ENCODE measurements at places on chromosomes 3 and 15.

DNA sequence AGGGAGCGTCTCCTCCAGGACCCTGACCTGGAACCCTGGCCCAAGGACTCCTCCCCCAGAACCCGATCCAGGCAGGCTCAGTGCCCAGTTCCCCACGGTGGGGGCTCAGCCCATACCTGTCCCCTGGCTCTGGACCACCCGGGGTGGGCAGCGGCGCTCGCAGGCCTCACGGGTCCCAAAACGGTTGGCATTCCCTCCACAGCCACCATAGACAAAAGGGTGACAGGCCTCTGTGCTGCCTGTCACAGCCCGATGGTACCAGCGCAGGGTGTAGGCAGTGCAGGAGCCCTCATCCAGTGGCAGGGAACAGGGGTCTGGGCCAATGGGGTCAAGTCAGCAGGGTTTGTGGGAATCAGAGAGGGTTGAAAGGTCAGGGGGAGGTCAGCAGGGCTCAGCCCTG lies 1.1 kb upstream of the UCN2 start:
- DNase-seq = no peak

DNA sequence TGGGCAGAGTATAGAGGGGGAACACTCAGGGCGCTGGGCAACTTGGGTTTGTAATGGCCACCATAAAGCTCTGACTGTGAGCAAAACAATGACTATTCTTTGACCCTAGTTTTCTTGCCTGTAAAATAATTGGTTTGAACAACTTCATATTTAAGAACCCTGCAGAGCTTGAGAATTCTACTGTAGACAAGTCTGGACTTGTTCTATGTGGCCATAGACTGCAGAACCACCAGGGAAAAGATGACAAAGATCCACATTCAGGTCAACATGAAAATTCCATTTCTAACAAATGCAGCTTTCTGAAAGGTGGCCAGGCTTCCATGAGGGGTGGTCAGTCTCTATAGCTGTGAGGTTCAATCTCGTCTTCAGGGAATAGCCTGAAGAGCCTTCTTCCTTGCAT lies 239.4 kb upstream of the LRRN1 start:
- DNase-seq = no peak

- no peak for DNase-seq
Measured at GRCh38 chr3:173932624-173933023, 535.1 kb downstream of the NLGN1 start.

GRCh38 chr3:15492847-15493360 lies 28.6 kb downstream of the COLQ start:
- no peak for DNase-seq

- DNase-seq = no peak
Measured at GRCh38 chr3:190265126-190265525, 57.1 kb downstream of the CLDN1 start.

- DNase-seq = no peak
Measured at GRCh38 chr15:69529961-69530633, 77.5 kb downstream of the RPLP1 start.

GRCh38 chr3:153658136-153658535 lies 463.1 kb upstream of the ARHGEF26 start:
- no peak for DNase-seq

GRCh38 chr15:60916032-60916678 lies 312.9 kb downstream of the RORA start:
- DNase-seq = no peak

GRCh38 chr15:35674873-35675781 lies 129.2 kb upstream of the DPH6 start:
- DNase-seq = no peak

- no peak for DNase-seq
Measured at GRCh38 chr3:35737934-35738706, 98.8 kb downstream of the ARPP21 start.

- no peak for DNase-seq
Measured at GRCh38 chr3:194326968-194327217, 24.2 kb downstream of the CPN2 start.

DNA sequence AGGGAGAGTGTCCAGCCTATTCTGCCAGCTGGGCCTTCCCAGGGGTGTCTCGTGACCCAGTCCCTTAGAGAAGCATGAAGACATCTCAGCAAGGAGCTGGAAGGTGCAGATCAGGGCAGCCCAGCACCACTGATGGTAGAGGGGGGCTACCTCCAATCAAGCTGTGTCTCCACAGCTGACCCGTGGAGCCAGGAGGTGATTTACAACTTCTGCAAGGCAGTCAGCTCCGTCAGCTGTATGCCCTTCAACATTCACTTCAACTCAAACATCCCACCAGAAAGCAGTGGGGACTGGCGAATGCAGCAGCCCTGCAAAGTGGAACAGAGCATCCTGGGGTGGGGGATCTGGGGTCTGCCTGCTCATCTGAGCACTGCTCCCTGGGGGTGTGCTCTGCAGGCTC lies 32.6 kb upstream of the FRG2C start:
- DNase-seq = no peak

DNA sequence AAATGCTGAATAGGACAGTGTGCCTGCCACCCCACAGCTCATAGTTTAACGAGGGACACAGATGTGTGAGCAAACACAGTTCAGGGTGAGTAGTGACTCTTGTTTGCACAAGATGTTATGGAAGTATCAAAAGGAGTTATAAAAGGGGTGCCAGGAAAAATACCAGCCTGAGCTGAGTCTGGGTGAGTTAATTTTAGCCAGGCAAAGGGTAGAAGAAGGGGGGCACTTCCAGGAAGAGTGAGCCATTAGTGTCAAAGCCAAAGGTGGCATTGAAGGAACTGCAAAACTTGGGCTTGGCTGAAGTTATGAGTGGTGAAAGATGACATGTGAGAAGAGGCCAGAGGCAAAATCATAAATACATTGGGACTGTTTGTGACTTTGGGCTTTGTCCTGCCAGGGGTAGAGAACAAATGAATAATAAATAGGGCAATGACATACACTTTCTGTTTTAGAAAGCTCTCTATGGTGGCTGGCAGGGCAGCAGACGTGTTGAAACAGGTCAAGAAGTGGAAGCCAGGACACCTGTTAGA lies 1.9 kb upstream of the SPPL2A start:
- no peak for DNase-seq

- no peak for DNase-seq
Measured at GRCh38 chr3:14481646-14482036, 58.5 kb downstream of the GRIP2 start.

GRCh38 chr15:42338500-42338899 lies 20.8 kb upstream of the CAPN3 start:
- DNase-seq = no peak

DNA sequence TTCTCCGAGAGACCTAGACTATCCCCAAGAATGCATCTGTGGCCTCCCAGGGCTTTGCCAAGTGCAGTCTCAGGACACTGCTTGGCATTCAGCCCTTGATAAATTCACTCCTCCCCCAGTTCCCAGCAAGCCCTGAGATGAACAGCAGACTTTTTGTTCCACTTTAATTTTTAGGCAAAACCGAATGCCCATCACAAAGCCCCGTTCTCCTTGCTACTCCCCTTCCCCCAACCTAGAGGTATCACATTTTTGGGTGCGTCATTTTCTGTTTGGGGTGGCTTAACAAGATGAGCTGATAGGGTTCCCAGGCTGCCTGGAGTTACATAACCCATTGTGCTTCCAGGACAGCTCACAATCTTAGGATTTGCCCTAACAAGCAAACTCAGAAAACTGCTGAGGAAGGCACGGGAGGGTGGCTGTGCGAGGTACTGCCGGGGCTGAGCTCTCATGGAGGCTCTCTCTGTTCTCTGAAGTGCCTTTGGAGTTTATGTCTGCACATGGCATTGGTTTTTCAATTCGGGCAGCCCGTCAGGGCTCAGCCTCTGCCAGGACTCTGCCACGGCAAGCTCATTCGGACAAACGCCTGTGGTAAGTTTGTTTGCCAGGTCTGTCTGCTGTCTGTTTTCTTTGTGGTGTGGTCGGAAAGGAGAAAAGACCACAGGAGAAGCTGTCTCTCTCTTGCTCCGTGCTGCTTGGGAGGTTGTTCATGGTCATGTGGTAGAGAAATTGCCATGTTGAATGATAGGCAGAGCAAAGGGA lies at the start of gene TRAK1:
TRAK1 (plus strand) TSS at position 385 of the 759 bp plus-strand sequence; CDS start at position 498, 113 bp downstream.
- no peak for DNase-seq

- no peak for DNase-seq
Measured at GRCh38 chr3:71537211-71537611, 46.3 kb downstream of the FOXP1 start.

GRCh38 chr15:58260725-58261267 lies 122.6 kb downstream of the AQP9 start:
- no peak for DNase-seq

All from CD4-positive, alpha-beta T cell treated with Interleukin-12 subunit alpha and Interleukin-12 subunit beta, for 1 hour (primary cell).